ENCODE measurements at places on chromosomes 7 and 10.
A peak's percentile ranks its signal among the peaks of the same experiment; 100 is the strongest.

DNA sequence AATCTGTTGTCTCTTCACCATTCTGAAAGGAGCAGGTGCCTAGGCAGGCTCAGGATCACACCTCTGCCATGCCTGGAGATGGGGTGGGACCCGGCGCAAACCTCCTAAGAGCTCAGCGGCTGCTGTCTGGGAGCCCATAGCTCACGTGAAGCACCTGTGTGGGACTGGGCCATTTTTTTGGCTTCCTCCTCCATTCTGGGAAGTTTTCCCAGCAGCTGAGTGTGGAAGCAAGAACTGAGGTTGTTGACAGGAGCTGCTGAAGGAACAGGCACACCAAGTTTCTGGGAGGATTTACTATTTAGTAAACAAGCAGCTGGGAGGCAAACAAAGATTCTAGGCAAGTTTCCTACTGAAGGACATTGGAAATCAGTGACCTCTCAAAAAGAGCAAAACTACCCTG is 77.3 kb downstream of the FAM13C start:
- DNase-seq: no peak

DNA sequence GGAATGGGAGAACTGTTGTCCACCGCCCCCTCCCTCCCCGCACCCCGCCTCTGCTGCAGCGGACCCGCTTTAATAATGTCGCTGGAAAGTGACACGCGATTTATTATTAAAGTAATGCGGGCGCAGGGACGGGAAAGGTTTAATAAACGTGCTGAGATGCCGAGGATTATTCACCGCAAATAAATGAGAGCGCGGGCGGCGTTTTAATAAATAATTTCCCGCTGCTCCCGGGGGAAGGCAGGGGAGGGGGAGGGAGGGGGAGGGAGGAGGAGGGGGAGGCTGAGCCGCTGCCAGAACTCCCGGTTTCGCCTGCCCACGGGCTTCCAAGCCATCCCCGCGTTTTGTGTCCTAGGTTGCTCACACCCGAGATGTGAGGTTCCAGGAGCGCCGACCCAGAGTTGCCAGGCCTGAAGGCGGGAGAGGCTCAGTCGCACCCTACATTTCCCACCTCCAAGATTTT is 5.1 kb downstream of the KAZALD1 start:
- no peak for DNase-seq

- peak; percentile 94 for DNase-seq
Observed at GRCh38 chr10:58384999-58385783, at the start of gene TFAM. TFAM (plus strand) TSS chr10:58385410; CDS start chr10:58385548, 138 bp downstream.

DNA sequence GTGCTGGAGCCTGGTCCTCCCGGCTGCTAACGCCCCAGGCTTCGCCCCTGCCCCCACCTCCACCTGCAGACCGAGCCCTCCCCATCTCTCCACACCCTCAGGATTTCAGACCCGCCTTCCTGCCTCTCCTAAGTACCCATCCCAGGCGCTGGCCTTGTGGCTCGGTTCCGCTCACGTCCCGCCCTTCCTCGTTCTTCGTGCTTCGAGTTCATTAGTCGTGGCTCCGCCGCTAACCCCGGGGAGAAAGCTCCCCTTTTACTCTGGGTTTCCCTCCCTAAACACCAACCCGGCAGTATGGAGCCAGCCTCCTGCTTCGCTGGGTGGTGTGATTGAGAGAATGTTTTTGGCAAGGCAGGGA is 11.2 kb downstream of the EMX2 start:
- no peak for DNase-seq

DNA sequence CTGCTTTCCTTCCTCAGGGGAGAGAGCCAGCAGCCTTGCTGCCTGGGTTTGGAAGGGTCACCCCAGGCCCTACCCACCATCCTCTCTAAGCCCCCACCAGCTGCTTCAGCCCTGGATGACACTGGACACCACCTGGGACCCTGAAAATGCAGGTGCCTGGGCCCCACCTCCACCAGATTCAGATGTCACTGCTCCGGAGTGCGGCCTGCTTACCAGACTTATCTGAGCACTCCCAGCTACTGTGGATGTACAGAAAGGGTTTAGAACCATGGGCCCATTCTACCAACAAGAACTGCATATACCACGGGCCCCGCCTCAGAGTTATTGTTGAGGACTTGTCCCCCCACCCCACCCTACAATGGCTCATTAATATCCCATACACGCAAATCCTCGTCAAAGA is 172.3 kb downstream of the PTPRN2 start:
- no peak for DNase-seq

DNA sequence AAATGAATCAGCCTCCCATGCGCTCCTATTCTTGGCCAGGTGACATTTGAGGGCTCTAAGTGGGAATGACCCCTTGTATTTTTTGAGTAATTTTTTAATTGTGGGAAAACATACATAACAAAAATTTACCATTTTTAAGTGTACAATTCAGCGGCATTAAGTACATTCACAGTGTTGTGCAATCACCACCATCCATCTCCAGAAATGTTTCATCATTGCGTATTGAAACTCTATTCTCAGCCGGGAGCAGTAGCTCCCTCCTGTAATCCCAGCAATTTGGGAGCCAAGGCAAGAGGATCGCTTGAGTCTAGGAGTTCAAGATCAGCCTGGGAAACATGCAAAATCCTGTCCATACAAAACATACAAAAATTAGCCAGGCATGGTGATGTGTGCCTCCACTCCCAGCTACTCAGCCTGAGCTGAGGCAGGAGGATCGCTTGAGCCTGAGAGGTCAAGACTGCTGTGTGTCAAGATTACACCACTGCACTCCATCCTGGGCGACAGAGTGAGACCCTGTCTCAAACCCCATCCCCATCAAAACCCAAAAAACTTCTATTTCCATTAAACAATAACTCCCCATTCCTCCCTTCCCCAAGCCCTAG is 2.5 kb downstream of the ANTXRL start:
- DNase-seq: no peak

GRCh38 chr7:4906682-4907081 is 23.2 kb upstream of the RADIL start:
- DNase-seq: no peak

GRCh38 chr10:62916141-62916603 is 100.0 kb upstream of the EGR2 start:
- DNase-seq: no peak

- DNase-seq: no peak
Observed at GRCh38 chr10:59575269-59575668, 134.4 kb downstream of the SLC16A9 start.

GRCh38 chr10:122499491-122499941 is 38.2 kb downstream of the HTRA1 start:
- no peak for DNase-seq

Measured in activated CD8-positive, alpha-beta memory T cell treated with anti-CD3 and anti-CD28 coated beads for 4 hours (primary cell).